ENCODE measurements at places on chromosomes 12 and 14.

- no peak for DNase-seq
Measured at GRCh38 chr14:30528778-30529642, 29.9 kb upstream of the G2E3 start.

DNA sequence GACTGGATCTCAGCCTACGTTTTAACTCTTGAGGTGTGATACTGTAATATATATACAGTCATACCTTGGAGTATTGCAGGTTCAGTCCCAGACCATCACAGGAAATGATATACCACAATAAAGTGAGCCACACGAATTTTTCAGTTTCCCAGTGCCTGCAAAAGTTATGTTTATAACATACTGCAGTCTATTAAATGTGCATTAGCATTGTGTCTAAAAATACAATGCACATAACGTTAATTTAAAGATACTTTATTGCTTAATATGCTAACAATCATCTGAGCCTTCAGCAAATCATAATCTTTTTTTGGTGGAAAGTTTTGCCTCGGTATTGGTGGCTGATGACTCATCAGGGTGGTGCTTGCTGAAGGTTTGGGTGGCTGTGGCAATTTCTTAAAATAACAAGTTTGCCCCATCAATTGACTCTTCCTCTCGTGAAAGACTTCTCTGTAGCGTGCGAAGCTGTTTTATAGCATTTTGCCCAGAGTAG lies 18.9 kb downstream of the PYROXD1 start:
- no peak for DNase-seq

DNA sequence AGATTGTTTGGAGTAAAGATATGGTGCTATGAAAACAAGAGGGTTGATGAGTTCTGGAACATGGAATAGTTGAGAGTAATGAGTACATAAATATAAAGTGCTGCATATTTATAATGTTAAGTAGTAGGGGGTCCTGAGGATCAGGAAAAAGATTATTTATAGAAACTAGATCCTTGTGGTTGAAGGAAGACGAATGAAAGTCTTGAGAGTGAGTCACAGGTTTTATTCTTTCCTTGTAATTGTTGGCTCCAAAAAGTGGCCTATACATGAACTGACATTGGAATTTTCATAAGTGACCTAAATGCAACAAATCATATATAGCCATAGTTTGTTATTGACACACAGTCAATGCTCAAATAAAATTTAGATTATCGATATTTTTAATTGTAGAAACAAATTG lies 440.4 kb upstream of the PRICKLE1 start:
- DNase-seq: no peak

DNA sequence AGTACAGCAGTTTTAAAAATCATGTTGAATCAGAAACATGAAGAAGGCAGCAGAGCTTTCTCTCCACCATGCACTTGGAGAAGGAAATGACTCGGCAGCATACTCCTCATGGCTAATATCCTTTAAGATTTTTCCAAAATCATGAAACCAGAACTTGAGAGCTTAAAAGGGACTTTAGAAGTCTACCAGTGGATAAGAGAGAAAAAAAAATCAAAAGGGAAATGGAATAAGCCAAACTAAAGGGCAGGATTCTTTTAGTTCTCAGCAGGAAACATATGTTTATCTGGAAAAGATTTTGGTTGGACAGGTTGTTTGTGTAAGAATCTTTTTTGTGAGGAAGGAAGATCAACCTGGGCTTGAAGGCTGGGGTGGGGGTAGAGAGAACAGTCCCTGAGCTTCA lies 111.8 kb downstream of the PRKCH start:
- DNase-seq: no peak

GRCh38 chr12:132222096-132222807 lies 78.0 kb downstream of the NOC4L start:
- DNase-seq: no peak

GRCh38 chr12:58529897-58530741 lies 390.2 kb downstream of the LRIG3 start:
- peak; percentile 93 for DNase-seq

DNA sequence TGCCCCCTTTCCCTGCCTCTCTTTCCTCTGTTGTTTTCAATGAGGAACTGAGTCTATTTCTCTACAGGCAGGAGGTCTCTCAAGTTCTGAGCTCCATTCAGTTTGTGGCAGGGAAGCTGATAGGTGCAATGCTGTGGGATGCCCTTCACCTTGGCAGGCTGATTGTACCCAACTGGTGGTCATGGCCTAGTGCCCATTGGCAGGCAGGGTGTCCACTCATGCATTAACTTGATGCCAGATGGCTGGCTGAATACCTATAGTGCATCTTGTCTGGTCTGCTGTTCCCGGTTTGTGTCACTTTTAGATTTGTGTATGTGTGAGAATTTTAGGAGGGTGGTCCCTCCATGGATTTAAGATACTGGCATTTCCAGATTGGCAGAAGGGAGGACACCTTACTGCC lies 20.0 kb upstream of the ITGA5 start:
- no peak for DNase-seq

DNA sequence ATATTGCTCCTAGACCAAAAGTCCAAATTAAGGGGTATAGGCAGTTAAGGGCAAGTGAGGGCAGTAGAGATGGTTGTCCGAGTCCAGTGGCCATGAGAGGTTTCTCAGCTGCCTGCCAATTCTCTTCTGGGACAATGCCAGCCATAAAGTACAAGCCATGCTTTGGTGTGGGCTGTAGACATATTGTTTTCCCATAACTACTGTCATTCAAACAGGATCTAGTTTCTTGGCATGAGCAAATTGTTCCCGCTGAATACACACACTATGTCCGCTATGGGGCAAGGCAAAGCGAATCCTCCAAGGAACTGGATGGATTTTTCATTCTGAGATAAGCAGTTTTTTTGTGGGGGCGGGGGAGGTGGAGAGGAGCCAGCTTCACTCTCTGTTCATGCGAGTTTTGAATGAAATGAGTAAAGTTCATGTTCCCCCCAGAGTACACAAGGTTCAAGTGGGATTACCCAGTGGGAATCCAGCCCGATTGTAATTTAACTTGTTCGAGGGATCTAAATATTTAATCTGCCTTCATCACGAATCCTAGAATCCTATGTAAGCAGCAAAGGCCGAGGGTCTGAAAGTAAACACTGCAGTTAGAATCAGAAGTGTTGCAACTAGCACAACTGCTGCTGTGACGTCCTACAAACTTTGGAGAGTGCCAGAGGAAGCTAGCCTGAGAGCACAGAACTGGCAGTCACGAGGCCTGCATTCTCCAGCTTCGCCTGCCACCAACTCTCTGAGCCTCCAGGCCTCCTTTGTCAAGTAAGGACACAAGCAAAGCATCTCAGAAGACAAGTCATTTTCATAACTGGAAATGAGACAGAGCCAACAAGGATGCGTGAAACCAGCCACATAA lies 137.0 kb downstream of the CRADD start:
- peak; percentile 89 for DNase-seq

DNA sequence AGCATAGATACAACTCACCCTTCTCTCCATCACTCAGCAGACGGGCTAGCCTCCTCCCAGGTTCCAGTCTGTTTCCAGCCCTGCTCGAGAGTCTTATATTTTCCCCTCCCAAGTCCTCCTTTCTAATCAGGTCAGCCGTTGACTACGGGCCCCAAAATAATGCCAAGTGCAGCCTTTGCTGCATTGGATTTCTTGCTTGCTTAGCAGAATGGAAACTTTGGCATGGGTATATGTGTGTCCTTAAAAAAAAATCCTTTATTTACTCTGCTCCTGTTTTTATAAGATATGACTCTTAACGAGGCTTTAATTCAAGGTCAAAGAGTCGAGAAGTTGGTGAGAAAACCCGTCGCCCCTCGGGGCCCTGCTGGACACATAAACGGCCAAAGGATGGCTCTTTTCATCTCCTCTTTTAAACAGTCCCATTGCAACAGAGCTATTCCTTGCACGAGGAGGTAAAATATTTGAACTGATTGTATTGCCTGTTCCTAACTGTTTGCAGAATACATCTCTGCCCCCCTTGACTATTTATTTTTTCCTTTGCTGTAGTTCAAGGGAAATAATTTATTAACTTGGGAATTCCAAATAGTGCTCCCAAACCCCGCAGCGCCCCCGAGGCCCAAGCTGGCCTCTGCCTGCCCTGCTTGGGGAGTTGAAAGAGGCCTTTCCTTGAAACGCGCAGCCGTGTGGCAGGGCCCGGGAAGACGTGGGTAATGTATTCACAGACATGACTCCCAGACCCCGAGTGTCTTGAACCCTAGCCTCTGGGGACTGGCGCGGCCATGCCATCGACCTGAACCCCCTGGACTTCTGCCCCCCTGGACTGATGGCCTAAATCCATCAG lies 156.5 kb upstream of the MYL2 start:
- no peak for DNase-seq

DNA sequence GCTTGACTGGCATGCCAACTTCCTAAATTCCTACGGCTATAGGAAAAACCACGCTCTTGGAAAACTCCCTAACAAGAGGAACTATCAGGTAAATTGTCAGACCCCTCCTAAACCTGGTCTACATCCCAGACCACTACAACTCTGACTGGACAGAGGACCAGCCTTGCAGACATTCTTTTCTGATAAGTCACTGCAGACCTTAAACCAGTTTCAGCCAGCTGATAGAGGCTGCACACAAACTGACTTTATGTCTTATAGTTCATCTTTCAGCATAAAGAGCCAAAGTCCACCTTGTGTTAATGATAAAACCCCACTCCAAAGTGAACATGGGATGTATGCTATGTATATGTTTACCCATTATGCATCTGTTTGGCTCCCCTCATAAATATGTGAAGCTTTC lies 166.6 kb downstream of the KTN1 start:
- DNase-seq: no peak

DNA sequence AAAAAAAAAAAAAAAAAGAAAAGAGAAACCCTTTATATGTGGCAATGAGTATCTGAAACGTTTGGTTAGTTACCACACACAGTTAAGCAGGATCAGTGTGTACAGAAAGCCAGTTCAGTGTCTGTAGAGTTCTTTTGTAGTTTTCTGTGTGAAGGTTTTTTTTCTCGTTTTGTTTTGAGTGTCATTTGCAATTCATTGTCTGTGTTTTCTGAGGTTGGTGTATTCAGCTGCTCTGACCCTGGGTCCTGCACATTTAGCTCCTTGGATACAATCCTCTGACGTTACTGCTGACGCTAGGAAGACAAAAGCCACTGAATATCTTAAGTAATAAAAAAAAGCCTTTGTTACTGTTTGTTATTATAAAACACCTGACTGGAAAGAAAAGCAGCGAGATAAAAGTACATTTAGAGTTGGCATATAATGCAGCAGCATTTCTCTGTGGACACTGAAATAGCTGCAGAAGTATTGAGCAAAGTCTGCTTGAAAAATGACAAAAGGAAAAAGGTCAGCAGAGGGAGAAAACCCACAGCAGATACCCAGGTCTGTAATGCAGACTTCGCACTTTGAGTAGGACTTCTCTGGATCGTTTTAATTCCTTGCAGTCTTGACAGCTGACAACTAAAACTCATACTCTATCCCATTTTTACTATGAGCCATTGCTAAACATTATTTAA lies 89.0 kb downstream of the POLR3B start:
- DNase-seq: no peak

DNA sequence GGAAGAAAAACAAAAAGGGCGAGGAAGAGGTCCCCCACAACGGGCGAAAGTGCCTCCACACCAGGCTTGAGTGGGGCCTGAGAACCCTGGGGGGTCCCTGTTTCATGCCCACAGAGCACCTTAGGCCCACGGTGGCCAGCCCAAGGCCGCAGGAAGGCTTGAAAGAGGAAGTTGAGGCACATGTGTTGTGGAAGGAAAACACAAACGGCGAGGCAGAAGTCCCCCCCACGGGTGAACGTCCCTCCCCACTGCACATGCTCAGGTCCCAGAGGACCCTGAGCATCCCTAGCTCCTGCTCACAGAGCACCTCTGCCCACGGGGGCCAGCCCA lies 371.5 kb downstream of the ALG10 start:
- DNase-seq: no peak
